ENCODE measurements at places on chromosomes 3 and 15. TPM values are rescaled to one million over a fixed set of nuclear protein-coding genes. Genes with fewer than 3 reads are reported as not detected.

USP13 gene
- total RNA-seq: 7.8 TPM

ERC2 gene
- 1.3 TPM for total RNA-seq

PLA2G4E gene
- total RNA-seq: 0.45 TPM

GASK1A gene
- total RNA-seq: 2.5 TPM

- no peak for DNase-seq
These were observed 681.1 kb upstream of the CADM2 start for GRCh38 chr3:84277562-84278224.

Measured in mammary epithelial cell (primary cell).